ENCODE measurements at places on chromosomes 3 and 15.
A peak's percentile ranks its signal among the peaks of the same experiment; 100 is the strongest.

DNA sequence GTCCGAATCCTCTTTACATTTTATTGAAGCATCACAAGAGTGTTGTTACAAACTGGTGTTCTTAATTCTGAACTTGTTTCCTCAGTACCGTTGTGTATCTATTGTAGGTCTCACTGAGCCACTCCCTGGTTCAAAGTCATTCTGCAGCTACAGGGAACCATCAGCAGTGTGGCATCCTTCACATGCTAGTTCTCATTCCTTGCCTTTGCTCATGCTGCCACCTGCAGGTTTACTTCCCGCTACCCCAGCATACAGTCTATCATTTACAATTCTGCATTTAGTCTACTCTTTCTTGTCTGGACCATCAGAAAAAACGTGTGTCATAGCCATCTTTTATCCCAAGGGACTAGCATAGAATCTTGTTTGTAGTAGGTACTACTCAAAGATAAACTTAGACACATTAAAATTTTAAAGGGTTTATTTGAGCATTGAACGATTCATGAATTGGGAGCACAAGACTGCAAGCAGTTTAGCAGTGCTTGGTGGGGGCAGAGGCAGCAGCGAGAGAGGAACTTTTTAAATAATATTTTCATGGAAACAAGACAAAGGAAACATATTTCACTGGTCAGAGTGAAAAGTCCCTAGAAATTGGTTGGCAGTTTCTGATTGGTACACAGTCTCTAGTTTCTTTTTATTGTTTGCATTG is 402.1 kb downstream of the CADM2 start:
- peak; percentile 3 for DNase-seq

DNA sequence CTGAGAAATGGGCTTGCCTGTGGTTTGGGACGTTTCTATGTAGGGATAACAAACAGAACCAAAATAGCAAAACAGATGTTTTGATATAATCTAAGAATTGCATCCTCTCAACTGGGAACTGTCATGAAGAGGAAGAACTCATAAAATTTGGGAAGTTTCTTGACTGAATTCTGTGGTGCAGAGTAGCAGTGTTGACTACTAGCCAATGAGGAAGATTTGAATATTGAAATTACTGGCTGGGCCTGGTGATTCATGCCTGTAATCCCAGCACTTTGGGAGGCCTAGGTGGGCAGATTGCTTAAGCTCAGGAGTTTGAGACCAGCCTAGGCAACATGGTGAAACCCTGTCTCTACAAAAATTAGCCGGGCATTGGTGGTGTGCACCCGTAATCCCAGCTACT is 42.2 kb downstream of the ZNF609 start:
- no peak for DNase-seq

GRCh38 chr3:60613769-60614303 is 637.4 kb downstream of the FHIT start:
- no peak for DNase-seq

DNA sequence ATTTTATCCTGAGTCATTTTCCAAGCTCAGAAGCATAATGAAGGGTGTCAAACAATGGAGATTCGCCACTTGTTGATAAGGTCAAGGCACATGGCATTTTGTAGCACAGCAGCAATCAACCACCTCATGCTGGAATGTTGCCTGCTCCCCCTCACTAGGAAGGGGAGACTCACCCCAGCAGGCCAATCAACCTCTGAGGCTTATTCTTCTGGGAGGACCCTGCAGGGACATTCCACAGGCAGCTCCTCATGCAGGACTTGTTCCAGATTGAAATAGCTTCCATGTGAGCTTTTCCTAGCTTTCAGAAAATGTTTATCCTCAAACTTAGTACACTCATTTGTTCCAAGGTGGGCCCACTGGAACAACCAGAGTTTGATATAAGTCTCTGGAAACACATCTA is 77.6 kb downstream of the SSR3 start:
- DNase-seq: no peak

- no peak for DNase-seq
Observed at GRCh38 chr3:5191555-5192304, 4.2 kb downstream of the EDEM1 start.

DNA sequence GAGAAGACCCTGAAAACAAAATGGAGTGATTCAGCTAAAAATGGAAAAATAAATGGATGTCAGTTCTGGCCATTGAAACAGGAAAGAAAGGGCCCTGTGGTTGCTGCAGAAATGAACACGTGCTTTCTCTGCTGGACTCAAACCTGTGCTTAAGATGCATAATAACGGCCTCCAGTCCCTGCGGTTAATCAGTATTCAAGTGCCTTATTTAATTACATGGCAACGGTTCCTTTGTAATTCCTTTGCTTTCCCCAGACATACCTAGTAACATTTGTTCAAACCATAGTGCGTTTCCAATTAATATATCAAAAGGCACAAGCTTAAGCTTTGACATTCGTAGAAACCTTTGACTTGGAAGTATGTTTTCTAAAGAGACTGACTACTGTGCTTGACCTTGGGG is 428.3 kb downstream of the GABRG3 start:
- DNase-seq: no peak

DNA sequence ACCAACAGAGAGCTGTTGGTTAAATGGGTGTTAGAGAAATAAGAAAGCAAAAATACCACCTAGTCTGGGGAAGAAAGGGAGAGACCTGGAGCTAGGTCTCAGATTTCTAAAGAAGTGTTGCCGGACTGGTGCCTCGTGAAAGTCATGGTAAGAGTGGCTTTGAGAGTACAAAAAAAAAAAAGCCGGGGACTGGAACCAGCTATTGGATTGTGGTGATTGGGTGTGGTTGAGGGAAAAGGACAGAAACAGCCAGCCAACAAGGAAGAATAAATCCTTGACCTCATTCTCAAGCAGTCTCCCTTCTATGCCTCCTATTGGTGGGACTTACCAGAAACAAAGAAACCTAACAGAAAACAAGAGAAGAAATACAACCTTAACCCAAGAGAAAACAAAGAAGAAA is 346.4 kb upstream of the KCNMB2 start:
- DNase-seq: no peak

DNA sequence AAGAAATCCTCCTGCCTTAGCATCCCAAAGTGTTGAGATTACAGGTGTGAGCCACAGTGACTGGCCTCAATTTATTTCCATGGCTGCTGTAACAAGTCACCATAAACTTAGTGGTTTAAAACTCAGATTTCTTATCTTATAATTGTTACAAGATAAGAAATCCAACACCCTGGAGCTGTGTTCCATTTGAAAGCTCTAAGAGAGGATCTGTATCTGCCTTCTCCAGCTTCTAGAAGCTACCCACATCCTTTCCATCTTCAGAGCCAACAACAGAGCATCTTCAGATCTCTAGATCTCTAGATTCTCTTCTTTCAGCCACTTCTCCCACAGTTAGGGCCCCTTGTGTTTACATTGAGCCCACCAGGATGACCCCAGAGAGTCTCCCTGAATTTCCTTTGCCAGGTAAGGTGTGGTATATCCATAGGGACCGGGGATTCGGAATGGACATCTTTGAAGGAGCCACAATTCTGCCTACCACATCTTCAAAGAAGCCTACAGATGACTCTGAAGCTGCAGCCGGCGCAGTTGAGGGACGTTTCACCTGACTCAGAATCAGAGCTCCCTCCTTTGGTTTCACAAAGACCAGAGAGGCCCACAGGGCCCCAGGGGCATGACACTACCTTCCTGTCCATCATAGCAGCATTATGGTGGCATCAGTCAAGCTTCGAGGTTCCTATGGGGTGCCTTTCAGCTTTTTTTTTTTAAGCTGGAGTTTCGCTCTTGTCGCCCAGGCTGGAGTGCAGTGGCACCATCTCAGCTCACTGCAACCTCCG is 87.0 kb upstream of the IGF1R start:
- no peak for DNase-seq

- no peak for DNase-seq
Observed at GRCh38 chr3:112143689-112144088, 10.6 kb upstream of the GCSAM start.

DNA sequence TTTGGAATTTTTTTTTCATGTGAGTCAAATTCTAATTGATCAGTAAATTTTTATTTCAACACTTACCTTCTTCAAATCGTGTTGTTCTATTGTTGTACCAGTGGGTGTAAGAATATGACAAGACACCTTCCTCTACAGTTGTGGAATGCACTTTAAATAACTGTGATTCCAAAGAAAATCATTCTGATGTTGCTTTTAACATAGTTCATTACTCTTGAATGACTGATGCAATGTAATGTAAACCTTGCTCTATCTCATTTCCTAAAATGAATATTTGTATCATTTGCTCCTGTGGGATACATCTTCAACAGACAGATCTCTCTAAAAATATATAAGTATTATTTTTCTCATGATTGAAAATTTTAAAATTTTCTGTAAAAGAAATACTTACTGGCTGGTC is 313.4 kb downstream of the RBMS3 start:
- no peak for DNase-seq

DNA sequence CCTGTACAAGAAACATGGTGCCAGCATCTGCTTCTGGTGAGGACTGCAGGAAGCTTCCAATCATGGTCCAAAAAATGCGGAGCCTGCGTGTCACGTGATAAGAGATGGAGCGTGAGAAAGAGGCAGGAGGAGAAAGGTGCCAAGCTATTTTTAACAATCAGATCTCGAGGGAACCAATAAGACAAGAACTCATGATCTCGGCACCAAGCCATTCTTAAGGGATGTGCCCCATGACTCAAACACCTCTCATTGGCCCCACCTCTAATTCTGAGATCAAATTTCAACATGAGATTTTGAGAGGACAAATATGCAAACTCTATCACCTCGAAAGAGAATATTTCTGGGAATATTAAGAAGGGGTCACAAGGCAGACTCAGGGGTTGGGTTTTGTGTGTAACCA is 107.2 kb downstream of the PYDC2 start:
- no peak for DNase-seq

GRCh38 chr15:91904942-91905341 is 51.4 kb downstream of the SLCO3A1 start:
- no peak for DNase-seq

- DNase-seq: no peak
Observed at GRCh38 chr3:184196536-184196935, 10.5 kb downstream of the ABCF3 start.

DNA sequence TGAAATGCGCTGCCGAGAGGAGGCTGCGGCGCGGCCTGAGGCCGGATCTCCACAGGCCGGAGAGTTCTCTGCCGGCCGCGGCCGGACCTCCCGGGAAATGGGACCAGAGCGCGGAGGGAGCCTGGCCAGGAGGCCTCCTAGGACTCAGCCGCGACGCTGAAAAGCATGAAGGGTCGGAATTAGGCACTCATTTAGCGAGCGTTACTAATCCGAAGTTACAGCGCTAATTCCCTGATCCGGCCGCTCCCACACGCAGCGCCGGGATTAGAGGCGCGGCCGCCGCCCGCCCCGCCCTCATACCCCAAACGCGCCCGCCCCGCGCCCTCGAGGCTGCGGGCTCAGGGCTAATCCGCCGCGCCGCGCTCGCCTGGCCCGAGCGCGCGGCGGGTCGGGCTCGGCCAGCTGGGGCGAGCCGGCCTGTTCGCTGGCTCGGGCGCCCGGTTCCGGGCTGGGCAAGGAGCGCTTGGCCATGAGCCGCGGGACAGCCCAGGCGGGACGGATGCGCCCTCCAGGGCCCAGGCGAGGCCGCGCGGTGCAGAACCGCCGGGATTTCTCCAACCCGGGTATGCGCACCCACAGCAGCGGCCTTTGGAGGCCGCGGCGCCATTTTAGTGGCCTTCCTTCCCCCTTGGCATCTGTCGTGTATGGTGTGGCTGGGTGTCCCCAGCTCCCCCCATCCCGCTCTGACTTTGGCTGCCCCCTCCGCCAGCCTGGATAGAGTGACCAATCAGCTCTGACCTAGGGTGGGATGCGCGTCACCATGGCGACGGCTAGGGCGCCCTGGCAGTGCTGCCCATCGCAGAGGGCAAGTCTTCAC is 36.8 kb upstream of the POLG start:
- DNase-seq: no peak

DNA sequence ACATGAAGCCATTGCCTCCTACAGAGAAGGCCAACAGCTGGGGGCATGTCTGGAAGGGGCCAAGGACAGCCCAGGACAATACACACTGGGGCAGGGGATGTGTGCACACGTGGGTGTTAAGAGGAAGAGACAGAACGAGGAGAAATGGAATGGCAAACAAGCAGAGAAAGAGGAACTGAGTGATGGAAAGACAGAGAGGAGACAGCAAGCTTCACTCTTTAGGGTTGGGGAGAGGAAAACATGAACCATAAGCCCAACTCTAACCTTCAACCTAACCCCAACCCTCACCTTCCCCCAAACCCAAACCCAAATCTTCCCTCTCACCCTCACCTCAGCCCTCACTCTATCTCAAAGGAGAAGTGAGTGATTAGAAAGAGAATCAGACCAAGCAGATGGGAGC is 11.9 kb upstream of the PARL start:
- no peak for DNase-seq

GRCh38 chr3:130688697-130689470 is 57.7 kb downstream of the PIK3R4 start:
- DNase-seq: no peak

GRCh38 chr3:195889870-195890295 is 18.5 kb downstream of the TNK2 start:
- DNase-seq: no peak

- no peak for DNase-seq
Observed at GRCh38 chr3:66047311-66048050, 8.8 kb upstream of the MAGI1 start.

GRCh38 chr3:4856564-4856963 is 122.7 kb upstream of the BHLHE40 start:
- no peak for DNase-seq

DNA sequence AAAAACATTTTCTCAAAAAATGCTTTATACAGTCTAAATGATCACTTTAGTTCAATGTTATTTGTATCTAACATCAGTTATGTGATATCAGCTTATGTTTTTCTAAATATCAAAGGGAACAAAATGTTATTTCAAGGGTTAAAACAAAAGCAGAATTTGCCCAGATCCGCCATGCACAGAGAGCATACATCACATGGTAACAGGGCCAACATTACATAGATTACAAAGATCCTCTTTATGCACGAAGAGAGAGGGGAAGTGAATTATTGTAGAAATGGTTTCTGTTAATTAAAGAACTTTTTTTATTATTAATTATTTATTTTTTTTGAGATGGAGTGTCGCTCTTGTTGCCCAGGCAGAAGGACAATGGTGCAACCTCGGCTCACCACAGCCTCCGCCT is 100.8 kb upstream of the MME start:
- no peak for DNase-seq

GRCh38 chr3:30970183-30970582 is 75.7 kb upstream of the GADL1 start:
- no peak for DNase-seq
